M059J (cell line): ENCODE measurements at places on chromosomes 2 and 18. TPM values are rescaled to one million over a fixed set of nuclear protein-coding genes. Genes with fewer than 3 reads are reported as not detected.

- DNase-seq: no peak
Observed at GRCh38 chr2:6065703-6066102, 373.5 kb downstream of the SOX11 start.

DNA sequence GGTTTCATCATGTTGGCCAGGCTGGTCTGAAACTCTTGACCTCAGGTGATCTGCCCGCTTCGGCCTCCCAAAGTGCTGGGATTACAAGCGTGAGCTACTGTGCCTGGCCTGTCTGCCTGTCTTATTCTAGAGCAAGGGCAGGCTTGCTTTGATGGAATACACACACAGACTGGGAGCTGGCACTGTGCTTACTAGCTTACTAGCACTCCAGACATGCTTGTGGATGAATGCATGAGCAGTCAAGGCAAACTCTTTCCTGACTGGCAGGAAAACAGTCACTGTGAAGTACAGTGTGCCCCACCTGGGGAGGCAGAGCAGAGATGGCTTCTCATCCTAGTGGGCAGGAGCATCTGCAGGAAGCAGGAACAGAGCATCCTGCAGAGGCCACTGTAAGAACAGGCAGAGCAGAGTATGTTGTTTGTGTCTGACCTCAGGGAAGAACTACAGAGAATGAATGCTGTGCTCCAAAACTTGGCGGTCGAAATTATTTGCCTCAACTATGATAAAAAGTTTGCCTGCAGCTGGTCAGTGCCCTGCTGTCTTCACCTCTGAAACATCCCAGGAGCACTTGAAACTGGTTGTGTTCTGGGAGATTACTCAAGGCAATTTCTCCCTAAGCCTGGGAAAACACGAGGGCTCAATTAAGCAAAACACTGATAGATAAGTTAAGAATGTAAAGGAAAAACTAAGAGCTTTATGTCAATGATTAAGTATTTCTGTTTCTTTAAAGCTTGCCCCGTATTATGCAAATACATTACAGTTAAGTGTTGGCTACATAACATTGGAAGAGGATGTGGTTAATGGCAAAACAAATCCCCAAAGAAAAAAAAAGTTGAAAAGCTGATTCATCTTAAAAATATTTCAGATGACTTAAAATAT lies 102.4 kb downstream of the VAPA start:
- DNase-seq: peak; percentile 82

- peak; percentile 78 for DNase-seq
Observed at GRCh38 chr2:62814123-62814522, 108.6 kb downstream of the EHBP1 start.

GRCh38 chr18:58527285-58527951 lies 101.5 kb downstream of the ALPK2 start:
- DNase-seq: peak; percentile 58

DNA sequence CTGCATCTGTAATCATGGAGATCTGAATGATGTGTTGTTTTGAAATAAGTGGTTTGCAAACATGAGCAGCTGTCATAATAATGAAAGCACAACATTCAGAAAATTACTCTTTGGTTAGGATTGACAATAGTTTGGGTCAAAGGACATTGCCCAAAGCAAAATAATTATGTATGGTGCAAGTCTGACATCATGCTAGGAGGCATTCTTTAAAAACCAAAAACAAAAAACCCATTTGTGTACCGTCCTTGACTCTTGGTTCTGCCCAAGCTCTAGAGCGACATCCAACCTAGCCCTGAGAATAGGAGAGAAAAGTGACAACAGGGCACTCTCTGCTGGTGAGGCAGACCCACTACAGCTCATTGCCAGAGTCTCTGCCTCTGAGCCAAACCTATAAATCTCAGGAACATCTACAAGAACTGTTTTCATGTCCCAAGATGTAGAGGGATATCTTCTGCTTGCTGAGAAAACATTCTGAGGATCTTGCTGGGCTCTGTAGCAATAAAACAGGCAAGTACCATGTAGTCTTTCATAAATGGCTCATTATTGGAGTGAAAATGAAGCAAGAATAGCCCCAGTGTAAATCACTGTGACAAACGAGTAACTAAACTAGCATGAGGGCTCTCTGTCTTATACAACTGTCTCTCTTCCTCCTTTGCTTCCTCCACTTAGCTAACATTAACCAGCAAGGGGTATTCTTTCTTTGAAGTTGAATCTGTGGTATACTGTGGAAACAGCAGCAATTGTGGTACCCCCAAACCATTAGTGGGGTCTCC lies 266.8 kb upstream of the CXCR4 start:
- DNase-seq: peak; percentile 35

DNA sequence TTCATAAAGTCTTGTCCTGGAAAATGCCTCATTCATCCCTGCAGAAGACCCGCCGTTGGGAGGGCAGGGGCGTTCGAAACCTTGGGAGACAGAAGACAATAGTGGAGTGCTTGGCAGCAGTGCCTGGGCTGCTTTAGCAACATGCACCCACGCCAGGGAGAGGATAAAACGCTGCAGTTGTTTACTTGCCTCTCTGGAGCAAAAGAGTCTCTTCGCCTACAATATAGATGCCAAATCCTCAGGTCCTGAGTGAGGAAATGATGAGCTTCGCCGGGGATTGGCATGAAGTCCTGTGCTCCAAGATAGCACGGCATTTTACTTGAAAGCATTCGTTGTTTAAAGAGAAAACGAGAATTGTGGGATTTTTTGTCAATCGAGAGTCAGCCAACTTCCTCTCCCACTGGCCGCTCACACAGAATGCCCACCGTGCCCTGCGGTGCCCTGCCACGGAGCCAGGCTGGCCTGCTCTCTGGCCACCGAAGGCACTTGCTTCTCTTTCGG lies 152.5 kb upstream of the POU3F3 start:
- DNase-seq: no peak

GRCh38 chr18:47050468-47050867 lies 15.0 kb upstream of the ELOA2 start:
- DNase-seq: peak; percentile 49

DNA sequence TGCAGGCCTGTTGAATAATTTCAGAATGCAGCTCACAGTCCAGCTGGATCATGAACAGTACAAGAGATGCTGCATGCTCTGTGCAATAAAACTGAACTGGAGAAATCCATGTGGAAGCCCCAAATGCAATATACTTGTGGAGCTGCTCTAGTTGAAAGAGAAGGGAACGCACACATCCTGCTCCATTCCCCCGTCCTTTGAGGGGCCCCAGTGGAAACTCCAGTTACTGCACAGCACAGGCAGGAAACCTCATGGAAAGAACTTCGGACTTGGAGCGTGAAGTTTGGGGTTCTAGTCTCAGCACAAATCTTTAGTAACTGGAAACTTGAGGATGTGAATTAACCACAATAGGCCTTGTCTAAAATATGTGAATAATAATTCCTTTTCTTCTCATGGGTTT lies 73.2 kb downstream of the PLA2R1 start:
- DNase-seq: no peak

GRCh38 chr2:72273384-72273783 lies 125.7 kb upstream of the CYP26B1 start:
- DNase-seq: no peak

GRCh38 chr2:65974067-65974723 lies 460.7 kb upstream of the MEIS1 start:
- DNase-seq: no peak

GRCh38 chr2:206935991-206936842 lies 3.1 kb upstream of the CPO start:
- no peak for DNase-seq

GRCh38 chr18:7202169-7202568 lies 28.7 kb upstream of the LRRC30 start:
- no peak for DNase-seq

DNA sequence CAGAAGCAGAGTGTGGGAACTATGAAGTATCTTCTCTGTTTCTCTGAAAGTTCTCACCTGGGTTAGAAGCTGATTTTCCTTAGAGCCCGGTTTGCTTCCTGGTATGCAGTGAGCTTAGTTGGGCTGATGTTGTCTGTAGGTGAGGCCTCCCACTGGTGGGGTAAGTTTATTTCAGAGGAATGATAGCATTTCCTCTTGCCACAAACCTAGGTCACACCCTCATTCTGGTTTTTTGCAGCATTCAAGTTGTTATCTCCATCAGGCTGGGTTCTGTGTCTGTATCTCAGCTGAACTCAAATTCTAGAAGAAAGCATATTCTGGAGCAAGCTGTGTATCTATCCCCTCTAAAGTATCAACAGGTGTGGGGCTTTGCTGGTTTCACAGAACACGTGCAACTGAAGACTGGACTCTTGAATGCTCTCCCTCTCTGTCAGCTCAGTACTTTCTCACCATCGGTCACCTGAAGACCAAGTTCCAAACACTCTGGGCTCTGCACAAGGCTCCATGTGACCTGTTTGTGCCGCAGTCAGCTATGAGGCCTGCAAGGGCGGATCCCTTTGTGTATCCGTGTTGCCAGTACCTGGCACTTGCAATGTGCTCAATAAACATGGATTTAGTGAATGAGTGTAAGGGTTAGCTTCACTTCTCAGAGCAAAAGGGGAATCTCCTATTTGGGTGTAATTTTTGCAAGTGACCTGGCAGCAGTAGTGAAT lies 49.5 kb upstream of the MBOAT2 start:
- DNase-seq: no peak

- DNase-seq: no peak
Observed at GRCh38 chr2:159976527-159977160, 85.8 kb downstream of the PLA2R1 start.

GRCh38 chr18:39191931-39192330 lies 1626.3 kb upstream of the CELF4 start:
- DNase-seq: no peak

Gene SULT1C2
- 0.22 TPM in 1 of 2 replicates, not detected in the other for total RNA-seq

Gene PLA2R1
- total RNA-seq: 0.66 and 1.8 TPM in 2 replicates

Gene CERKL
- total RNA-seq: 0.81 and 2.2 TPM in 2 replicates

Gene POTEJ
- total RNA-seq: not detected in 2 replicates

Gene ZNG1B
- total RNA-seq: 22.4 and 30.4 TPM in 2 replicates
